NCI-H1417 (cell line): ENCODE measurements at places on chromosomes 16 and 17.

DNA sequence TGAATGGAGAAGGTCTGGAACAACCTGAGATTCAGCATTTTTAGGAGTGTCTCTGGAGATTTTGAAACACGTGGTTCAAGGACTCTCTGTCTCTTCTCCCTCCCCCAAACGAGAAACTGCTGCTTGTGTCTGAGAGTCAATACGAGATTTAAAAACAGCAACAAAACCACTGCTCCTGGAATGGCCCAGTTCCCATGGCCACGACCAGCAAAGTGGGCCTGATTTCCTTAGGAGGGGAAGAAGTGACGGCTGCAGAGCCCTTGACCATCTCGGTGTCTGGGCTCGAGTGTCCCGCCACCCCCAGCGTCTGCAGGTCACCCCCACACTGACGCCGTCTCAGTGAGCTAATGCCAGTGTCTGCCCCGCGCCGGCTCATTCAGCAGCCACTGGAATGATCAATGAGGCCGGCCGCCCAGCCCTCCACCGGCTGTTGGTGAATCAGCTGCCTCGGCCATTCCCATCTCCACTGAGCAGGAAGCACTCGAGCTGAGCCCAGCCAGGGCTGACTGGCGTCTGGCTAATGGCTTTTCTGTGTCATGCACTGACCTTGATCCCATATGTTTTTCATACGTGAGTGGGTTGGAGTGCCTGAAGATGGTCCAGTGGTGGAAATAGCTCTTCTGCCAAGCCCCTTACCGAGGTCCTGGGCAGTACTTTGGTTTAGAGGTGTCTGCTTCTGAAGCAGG lies 151.8 kb downstream of the PITPNC1 start:
- peak; percentile 91 for DNase-seq

GRCh38 chr17:73899839-73900238 lies 255.6 kb upstream of the SDK2 start:
- no peak for DNase-seq

DNA sequence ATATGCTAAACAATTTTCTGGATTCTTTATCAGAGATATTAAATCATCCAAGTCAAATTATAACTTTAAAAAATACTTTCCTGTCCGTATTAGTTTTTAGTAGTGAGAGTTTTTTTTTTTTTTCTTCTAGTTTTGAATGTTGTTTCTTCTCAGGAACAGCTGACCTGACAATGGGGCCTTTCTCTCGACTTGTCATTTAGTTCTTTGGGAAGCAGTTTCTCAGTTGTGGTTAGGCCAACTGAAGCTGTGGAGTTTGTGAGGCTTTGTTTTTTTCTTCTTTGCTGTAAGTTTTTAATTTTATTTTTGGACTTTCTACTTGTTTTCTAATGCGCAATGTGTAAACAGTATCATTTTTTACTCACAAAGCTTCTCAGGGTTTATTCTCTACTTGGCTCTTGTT lies 140.8 kb downstream of the FTO start:
- no peak for DNase-seq

GRCh38 chr17:55661256-55661758 lies 61.4 kb downstream of the TMEM100 start:
- no peak for DNase-seq

GRCh38 chr16:64962786-64963185 lies 159.1 kb downstream of the CDH11 start:
- no peak for DNase-seq

DNA sequence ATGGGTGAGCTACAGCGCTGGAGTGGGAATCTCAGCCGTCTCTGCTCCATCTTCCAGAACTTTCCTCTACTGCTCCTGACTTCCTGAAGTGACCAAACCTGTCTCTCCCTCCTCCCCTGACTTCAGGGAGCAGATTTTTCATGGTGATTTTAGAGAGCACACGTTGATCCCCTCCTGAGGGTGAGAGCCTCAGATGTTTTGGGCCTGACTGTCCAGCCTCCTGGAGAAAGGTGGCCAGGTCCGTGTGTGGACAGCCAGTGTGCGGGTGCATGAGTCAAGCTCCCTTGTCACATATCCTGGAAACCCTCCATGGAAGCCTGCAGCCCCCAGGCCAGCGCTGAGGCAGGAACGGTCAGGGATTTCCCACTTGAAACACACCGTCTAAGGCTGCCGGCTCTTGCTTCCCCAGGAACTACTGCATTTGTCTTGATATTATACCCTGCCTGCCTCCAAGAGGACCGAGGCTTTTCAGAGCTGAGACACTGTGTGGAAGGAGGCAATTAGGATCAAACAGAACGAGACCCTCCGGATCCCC lies 143.1 kb downstream of the CMIP start:
- DNase-seq: no peak

GRCh38 chr16:47413041-47413440 lies 47.8 kb downstream of the ITFG1 start:
- no peak for DNase-seq

DNA sequence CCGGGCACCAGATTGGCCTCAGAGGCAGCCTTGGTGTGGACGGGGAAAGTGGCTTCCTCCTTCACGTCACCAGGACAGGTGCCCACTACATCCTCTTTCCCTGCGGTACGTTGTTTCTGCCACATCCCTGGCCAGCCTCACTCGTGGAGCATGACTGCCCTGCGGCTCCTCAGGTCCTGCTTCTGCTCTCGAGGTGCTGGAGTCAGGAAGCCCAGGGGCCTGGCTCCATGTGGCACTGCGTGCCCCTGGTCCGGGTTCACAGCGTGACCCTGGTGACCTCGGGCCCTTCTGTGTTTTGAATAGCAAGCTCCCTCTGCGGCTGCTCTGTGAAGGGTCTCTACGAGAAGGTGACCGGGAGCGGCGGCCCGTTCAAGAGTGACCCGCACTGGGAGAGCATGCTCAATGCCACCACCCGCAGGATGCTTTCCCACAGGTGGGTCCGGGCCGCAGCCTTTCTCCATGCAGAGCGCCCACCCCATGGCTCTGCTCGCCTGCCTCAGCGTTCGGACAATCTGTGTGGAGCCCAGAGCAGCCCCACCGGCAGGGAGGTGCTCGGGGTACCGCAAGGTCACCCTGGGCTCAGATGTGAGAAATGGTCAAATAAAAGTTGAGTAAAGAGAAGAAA lies 13.5 kb downstream of the RGS11 start:
- no peak for DNase-seq

GRCh38 chr16:81823111-81823510 lies 44.0 kb downstream of the PLCG2 start:
- DNase-seq: no peak

DNA sequence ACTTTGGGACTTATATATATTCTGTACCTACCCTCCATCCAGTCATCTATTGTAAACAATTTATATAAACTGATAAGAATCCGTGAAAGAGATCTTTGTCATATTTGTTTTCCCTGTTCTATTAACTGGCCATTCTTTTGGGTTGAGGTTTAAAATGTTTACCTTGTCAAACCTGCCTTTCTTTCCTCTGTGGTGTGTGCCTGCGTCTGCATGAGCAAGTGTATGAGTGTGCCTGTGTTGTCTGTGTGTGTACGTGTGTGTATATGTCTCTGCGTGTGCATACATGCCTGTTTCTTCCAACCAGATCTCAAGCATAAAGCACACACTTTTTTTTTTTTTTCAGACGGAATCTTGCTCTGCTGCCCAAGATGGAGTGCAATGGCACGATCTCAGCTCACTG lies 201.5 kb downstream of the C16orf95 start:
- DNase-seq: no peak

DNA sequence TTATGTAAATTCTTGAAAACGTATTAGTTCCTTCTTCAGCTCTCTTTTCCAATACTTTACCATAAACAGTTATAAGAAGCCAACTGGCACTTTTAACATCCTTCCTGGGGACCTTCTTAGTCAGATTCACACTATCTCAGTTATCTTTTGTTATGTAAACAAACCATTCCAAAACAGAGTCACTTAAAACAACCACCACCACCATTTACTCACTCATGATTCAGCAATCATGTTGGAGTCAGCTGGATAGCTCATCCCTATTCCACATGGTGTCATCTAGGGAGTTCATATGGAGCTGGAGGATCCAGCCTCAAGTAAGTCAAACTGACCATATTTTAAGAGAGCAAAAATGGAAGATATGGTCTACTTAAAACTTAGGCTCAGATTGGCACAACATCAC lies 240.3 kb upstream of the IRX3 start:
- no peak for DNase-seq

GRCh38 chr16:85587762-85588556 lies 25.2 kb upstream of the GSE1 start:
- DNase-seq: peak; percentile 27

GRCh38 chr16:84686707-84687298 lies 13.0 kb upstream of the USP10 start:
- no peak for DNase-seq
